HFFc6 (cell line): ENCODE measurements at places on chromosomes 1 and 21. TPM values are rescaled to one million over a fixed set of nuclear protein-coding genes. Genes with fewer than 3 reads are reported as not detected.
A peak's percentile ranks its signal among the peaks of the same experiment; 100 is the strongest.

DNA sequence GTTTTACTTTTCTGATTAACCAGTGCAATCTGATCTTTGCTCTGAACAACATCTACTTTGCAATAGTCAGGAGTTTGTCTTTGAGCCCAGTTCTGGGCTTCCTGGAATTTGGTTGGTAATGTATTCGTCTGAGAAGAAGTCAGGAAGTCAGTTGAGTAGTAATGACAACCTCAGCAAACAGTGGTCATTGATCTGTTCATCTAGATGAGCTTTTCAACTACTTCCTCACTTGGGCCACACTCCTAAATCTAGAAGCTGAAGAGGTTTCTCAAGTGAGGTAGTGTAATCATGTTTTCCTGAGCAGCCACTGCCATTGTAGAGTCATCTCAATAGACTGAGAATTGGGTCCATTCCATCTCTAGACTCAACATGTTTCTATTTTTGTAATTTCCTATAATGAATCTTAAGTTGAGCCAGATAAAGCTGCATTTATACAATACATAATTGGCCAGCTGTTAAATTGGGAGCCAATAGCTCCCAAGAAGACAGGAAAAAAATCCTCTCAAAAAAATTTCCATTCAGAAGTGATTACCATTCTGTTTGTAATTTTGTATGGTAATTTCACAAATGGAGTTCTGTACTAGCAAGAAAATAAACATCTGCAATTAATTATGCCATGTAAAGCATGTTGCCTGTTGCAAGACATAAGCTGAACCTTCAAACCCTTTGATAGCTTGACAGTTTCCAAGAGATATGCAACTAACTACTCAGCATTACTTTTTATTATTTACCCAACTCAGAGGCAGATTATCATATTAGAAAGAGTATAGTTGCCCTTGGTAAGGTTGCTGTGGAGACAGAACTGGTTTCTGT is 49.6 kb downstream of the WDR64 start:
- no peaks in the 10 kb centered on the region for H3K36me3 ChIP-seq
- peak overlapping the region; percentile 50; the same call in 1 of the 2 replicates for H3K27ac ChIP-seq
- no peaks in the 10 kb centered on the region for H3K27me3 ChIP-seq
- peaks cover 45% of the 10 kb centered on the region for H3K4me1 ChIP-seq
- DNase-seq = no peak

The RXFP4 gene
- not detected in 2 replicates for total RNA-seq

The NPL gene
- total RNA-seq = 1.9 to 2.1 TPM (median 2.0 TPM) in 3 replicates

The KCNN3 gene
- not detected in 3 replicates for total RNA-seq
